KG1 (cell line): ENCODE measurements at places on chromosomes 6 and 20.

- DNase-seq: no peak
These were observed 431.8 kb downstream of the CD83 start for GRCh38 chr6:14549304-14549770.

GRCh38 chr6:6256886-6257285, 63.6 kb downstream of the F13A1 start:
- no peak for DNase-seq

GRCh38 chr20:8385247-8385646, 253.2 kb downstream of the PLCB1 start:
- no peak for DNase-seq

GRCh38 chr6:116210750-116211425, 43.0 kb downstream of the TSPYL4 start:
- DNase-seq: no peak

DNA sequence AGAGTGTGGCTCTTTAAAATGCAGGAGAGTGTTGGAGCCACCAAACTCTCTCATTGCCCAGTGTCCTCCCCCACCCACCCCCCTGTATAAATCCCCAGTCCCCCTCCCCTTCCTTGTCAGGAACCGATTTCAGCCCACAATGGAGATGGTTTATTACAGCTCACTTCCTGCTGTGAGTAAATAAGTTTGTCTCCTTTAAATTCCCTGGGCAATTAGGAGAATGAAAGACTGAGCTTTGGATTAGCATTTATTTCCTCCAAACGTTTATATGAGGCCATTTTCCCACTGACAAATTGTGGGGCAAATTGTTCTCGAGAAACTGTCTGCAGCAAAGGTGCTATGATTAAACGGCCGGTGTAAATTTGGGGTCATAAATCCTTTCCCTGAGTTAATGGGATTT, 128.8 kb downstream of the DHX35 start:
- DNase-seq: no peak

DNA sequence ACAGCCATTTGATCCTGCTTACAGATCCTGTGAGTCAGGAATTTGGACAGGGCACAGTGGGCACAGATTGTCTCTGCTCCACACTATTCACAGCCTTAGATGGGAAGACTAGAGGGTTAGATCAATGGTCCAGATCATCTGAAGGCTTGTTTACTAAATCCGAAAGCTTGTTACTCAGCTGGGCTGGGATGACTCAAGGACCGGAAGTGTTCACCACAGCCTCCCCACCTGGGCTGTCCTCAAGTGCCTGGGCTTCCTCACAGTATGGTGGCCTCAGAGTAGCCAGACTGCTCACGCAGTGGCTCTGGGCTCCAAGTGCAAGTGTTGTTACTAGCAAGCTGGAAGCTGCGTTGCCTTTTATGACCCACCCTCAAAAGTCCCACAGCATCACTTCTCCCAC, 75.4 kb upstream of the INSM1 start:
- no peak for DNase-seq

- no peak for DNase-seq
These were observed 15.1 kb downstream of the AAR2 start for GRCh38 chr20:36251426-36251825.

DNA sequence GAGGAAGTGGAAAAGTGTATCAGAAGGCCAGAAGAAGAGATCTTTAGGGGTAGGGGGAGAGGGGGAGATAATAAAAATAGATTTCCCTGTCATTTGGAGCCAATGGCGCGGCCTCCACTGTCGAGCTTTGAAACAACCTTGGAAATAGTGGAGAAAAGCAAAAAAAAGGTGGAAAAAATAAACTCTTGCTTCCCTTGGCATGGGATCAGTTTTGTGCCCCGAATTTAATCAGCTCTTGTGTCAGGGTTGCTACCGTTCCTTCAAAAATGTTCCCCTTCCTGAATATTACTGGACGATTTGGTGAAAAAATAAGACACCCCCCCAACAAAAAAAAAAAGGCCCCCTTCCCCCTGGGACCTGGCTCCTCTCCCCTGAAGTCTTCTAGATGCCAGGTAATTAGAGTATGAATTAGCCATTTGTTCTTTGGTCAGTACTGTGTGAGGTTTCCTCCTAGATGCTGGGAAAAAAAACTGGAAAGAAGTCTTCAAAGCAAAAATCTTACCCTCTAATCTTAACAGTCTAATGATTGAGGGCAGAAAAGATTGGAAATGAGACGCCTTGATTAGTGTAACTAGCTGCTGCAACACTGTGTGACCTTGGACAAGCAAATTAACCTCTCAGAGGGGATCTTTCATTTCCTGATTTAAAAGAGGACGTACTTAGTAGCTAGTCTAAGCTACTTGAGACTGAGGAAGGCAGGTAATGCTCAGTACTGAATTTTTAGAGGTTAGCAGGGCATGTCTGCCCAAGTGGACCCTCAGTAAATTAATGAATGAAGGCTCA, 872 bp upstream of the RBM39 start:
- DNase-seq: peak; percentile 58

DNA sequence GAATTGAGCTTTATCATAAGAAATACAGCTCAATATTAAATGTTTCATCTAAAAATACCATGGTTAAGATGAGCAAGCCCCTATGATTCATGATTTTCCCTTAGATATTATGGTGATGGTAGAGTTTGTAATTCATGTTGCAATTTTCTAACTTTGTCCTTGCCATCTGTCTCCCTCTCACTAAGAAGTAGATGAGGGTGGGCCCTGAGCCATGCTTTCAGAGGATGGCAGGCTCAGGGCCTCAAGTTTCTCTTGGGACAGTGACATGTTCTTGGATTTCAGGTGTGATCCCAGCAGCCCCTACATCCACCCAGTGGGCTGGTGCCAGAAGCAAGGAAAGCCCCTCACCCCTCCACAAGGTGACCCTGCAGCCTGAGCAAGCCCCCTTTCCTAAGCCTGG, 25.6 kb downstream of the L3MBTL1 start:
- no peak for DNase-seq

DNA sequence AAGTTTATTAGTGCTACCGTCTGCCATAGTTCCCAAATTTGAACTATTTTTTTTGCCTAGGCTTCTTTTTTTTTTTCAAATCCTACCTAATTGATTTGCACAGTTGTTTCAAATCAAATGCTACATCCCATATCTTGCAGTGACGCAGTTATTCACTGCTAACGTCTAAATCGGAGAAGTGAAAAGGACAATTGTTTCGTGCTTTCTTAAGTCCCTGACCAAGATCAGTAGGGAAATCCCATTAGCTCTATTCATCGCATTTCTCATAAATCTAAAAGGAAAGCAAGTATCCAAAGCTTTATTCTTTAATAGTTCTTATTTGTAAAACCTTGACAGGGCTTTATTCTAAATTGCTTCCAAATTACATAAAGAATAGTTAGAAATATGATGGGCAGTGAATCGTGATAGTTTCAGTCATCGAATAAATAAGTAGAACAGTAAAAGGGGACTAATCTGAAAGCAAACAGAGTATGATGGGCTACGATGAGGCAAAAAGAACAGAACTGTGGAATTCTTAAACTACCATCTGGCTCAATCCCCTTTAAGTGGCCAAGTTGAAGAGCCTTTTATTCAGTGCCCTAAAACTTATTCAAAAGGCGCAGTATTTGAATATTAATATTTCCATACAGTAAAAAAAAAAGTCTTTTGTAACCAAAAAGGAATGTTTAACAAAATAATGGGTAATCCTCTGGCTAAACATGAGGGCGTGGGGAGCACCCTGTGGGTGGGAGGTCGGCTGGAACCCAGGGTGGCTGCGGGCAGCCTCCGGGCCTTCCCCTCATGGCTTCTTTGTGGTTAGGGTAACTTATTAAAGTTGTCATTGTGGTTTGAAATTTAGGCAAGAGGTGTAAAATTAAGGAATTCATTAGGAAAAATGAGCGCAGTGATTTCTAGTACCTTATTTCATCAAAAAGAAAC, 3.0 kb upstream of the ARID1B start:
- no peak for DNase-seq

DNA sequence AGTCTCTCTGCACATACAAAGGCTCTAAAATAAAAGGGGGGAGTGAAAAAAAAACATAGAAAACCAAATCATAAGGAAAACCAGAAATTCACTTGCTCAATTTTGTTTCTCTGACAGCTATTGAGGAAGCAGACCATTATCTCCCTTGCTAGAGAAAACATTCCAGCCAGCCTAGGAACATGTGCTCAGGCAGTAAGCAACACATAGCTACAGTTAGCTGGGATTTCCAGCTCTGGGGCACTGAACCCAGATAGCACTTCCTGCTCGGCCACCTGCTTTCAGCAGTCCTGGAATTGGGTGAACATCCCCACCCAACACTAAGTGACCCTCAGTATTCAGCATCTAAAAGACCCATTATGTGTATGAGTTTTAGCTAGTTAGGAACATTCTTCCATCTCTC, 61.3 kb downstream of the TNFRSF21 start:
- DNase-seq: no peak

GRCh38 chr6:37965964-37966676, 146.6 kb downstream of the ZFAND3 start:
- DNase-seq: no peak
